ENCODE measurements at places on chromosomes 13 and 19.

- no peaks in the 10 kb centered on the region for H3K36me3 ChIP-seq
- H3K27ac ChIP-seq = no peak overlapping the region
- H3K4me1 ChIP-seq = no peaks in the 10 kb centered on the region
- H3K27me3 ChIP-seq = no peaks in the 10 kb centered on the region
- no peak for DNase-seq
Observed at GRCh38 chr13:93397619-93398018, 171.0 kb downstream of the GPC6 start.

GRCh38 chr13:113907635-113908617, 44.0 kb upstream of the GAS6 start:
- peaks cover 48% of the 10 kb centered on the region for H3K4me1 ChIP-seq
- peak overlapping the region; percentile 2 for H3K4me3 ChIP-seq
- no peaks in the 10 kb centered on the region for H3K27me3 ChIP-seq
- DNase-seq = no peak
- H3K36me3 ChIP-seq = no peaks in the 10 kb centered on the region
- H3K27ac ChIP-seq = no peak overlapping the region

DNA sequence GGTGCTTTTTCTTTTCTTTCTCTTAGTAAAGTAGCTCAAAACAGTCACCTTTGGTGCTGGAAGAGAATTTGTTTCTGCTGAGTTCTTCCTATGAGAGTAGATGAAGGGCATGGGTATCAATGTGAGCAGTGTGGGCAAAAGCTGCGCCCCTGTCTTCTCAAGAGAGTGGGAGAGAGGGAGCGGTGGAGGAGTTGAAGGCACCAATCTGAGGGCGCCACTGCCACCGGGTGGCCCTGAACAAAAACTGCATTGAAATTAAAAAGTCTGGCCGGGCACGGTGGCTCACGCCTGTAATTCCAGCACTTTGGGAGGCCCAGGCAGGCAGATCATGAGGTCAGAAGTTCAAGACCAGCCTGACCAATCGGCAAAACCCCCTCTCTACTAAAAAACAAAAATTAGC, 28.7 kb upstream of the EPHX3 start:
- H3K36me3 ChIP-seq = peaks cover 87% of the 10 kb centered on the region
- no peak overlapping the region for H3K27ac ChIP-seq
- DNase-seq = no peak
- H3K4me3 ChIP-seq = no peak overlapping the region
- H3K27me3 ChIP-seq = no peaks in the 10 kb centered on the region

DNA sequence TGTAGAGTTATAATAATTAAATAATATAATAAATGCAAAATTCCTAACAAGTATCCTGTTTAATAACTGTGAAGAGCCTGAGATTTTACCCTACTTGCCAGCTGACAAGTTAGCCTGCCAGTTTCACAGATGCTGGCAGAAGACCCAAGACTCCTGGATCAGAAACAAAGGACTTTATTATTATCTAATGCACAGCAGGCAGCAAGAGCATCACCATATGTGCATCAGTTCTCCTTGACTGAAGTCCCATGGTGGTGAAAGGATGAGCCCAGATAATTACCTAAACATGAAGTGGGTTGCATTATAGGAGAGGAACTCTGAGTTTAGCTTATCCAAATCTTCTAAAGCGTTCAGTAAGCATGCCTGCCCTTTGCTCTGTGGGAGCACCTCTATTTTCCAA, 39.1 kb upstream of the MTIF3 start:
- DNase-seq = no peak
- no peaks in the 10 kb centered on the region for H3K36me3 ChIP-seq
- no peaks in the 10 kb centered on the region for H3K4me1 ChIP-seq
- no peak overlapping the region for H3K4me3 ChIP-seq
- no peak overlapping the region for H3K27ac ChIP-seq

DNA sequence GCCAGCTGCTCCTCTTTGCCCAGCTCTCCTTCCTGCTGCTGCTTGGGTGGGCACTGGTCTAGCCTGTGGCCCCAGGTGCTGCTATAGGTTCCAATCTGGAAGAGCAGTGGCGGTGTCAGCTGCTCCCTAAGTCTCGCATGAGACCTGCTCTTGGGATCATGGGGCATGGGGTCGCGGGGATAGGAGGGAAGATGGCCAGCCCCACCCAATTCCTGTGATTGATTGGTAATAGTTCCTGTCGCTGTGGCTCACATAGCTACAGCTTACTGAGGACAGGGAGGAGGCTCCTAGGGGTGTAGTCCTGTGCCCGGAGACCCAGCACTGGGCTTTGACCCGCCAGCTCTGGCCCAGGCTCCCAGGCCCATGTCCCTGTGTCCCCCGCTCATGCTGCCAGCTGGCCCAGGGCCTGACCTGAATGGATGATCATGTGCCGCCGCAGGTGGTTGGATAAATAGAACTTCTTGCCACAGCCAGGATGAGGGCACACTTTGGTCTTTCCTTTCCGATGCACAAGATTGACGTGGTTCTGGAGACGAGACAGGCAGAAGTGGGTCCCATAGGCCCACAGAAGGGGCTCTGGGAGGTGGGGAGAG, 4.5 kb upstream of the ELAVL3 start:
- no peak overlapping the region for H3K27ac ChIP-seq
- peaks cover 7% of the 10 kb centered on the region for H3K27me3 ChIP-seq
- H3K36me3 ChIP-seq = peaks cover 4% of the 10 kb centered on the region
- DNase-seq = no peak
- H3K4me3 ChIP-seq = no peak overlapping the region
- peaks cover 16% of the 10 kb centered on the region for H3K4me1 ChIP-seq
